ENCODE measurements at places on chromosomes 6 and 20.
A peak's percentile ranks its signal among the peaks of the same experiment; 100 is the strongest.

DNA sequence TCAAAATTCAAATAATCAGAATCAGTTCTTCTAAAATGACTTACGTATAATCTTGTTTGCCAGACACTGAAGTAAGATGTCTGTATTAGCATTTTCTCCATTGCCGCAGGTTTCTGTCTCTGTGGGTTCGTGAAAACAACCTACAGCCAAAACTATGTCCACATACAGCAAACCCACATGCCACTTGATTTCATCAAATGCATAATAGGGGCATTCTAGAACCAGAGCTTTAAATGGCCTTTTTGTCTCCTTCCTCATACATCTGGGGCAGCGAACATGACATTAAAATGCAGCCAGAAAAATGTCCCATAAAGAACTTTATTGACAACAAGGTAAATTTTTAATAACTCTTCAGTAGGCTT, 90.2 kb upstream of the QKI start:
- no peak for DNase-seq

DNA sequence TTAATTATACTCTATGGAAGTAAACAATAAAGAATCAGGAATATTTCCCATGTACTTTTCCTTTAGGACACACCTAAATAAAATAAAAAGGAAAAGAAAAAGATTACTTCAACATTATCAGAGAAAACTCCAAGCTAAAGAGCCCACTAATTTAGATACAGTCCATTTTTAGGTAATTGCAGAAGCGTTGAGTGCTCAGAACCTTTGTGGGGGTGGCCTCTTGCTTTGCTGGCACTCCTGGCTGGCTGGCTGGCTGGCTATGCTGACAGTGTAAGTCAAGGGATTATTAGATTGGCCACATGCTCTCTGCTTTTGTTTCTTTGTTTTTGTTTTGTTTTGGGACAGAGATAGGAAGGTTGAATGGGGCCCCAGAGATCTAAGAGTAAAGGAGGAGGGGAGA, at the start of gene GJE1:
GJE1 (plus strand) TSS at position 301 of the 400 bp plus-strand sequence. CDS start 234 bp downstream, outside the sequence.
- no peak for DNase-seq

GRCh38 chr20:33984182-33984719, 9.5 kb upstream of the RALY start:
- DNase-seq = no peak

DNA sequence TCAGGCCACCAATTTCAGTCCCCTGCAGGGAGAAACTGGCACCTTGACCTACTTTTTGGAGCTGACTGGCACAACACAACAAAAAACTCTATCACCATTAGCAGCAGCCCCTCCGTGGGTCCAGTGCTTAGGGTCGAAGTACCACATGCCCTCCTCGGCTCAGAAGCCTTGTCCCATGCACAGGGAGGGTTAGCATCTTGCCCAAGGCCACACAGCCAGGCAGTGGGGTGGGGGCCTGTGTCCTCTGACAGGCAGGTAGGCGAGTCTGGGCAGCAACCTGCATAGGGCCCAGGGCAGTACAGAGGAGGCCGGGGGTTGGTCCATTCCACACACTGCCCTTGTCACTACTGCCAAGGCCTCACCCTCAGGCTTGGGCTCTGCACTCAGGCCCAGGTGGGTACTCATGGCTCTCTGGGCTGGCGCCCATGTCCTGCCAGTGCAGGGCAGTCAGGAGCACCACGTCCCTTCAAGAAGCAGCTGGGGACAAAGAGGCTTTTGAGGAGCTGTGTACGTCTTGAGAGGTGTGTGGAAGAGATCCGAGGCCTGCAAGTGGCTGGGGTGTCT, 53.6 kb downstream of the PYGB start:
- DNase-seq = no peak

DNA sequence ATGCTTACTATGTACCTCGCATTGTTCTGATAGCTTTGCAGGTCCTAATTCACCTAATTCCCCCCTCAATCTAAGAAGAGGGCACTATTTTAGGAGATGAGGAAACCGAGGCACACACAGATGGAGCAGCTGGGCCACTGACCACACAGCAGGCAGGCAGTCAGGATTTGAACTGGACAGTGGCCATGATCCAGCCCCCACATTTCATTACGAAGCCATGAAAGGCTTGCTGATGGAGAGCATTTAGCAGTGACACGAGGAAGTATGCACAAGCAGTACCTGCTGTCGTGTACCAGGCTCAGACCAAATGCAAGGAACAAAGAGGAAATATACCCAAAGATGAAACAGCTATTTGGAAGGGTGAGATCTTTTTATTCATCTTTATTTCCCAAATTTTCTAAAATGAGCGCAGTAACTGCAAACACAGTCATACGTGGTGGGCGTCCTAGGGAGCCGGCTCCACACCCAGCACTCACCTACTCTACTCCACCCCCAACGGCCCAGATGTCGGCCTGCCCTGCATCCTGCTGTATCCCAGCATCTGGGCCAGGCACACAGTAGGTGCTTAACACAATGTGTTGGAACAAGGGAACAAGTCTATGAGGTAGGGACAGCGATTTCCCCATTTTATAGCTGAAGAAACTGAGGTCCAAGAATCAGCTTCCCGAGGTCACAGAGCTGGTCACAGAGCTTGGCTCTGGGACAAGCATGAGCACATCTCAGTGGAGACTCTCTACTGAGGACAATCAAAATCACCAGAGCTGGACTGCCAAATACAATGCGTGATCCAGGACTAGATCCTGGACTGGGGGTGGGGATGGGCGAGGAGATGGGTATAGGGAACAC, 15.0 kb downstream of the PREX1 start:
- no peak for DNase-seq

GRCh38 chr6:90846824-90847223, 260.0 kb upstream of the MAP3K7 start:
- DNase-seq = no peak

GRCh38 chr6:6006006-6006427, 708 bp downstream of the NRN1 start:
- no peak for DNase-seq

DNA sequence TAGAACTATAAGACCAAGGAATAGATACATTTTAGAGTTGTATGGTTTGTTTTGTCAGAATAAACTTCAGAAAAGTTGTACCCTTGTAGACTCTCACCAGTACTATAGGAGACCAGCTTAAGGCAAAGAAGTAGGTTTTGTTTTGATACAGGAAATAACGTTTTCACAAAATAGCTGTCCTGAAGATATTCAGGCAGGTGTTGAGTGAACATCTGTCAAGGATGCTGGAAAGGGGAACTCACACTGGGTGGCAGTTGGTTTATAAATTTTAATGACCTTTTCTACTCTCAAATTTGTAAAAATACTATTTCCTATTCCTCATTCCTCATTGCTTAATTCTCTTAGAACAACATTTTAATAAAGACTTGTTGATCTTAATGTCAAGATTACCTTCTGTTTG, 174.0 kb upstream of the MAN1A1 start:
- no peak for DNase-seq

DNA sequence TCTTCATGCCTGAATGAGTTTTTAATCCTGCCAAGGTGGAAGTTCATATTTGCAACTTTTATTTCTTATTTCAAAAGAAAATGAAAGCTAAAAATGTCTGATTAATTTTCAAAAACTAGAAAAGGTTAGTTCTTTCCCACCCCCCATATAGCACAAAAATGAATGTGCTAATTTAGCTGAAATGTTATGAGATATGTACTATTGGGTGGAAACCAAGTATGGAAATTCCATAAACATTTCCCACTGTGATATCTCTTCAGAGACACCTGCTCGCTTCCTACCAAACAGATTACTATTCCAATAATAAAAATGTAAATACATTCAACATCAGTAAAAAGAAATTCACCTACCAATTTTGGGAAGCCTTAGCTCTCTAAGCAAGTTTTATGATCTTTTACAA, 678.6 kb upstream of the ID4 start:
- no peak for DNase-seq

GRCh38 chr20:60558486-60558885, 600.3 kb downstream of the CDH26 start:
- DNase-seq = no peak

- peak; percentile 38 for DNase-seq
Observed at GRCh38 chr20:33832103-33832804, 21.1 kb downstream of the CHMP4B start.

GRCh38 chr6:152651986-152652385, 14.8 kb upstream of the SYNE1 start:
- peak; percentile 51 for DNase-seq

GRCh38 chr20:45861221-45862075, 4.0 kb downstream of the ZSWIM3 start:
- no peak for DNase-seq

GRCh38 chr6:134331256-134331655, 13.3 kb upstream of the SGK1 start:
- no peak for DNase-seq

DNA sequence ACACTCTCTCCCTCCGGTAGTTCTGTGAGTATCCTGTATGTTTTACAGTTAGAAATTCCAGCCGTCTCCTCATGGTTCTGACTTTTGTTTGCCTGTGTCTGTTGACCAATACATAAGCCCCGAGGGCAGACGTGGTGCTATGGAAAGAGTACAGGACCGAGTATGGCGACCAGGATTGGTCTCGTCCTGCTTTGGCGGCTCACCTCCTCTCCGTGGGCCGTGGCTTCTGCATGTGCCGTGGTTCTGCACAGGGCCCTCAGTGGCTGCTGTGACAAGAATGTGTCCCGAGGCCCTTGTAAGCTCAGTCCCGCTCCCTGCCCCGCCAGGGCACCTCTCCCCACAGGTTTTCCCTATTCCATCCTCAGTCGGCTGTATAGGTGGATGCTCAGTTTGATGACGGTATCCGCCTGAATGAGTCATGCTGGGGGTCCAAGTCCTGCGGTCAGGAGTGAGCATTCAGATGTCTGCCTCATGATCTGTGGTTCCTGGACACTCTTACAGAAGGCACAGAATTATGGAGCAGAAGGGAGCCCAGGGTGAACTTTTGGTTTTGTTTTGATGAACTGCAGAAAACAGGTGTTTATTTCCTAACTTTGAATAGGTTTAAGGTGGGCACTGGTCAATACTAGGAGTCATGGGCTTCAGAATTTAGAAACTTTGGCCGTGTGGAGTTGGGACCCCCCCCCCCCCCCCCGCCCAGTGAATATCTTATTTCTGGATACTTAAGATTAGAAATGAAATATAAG, 1.2 kb downstream of the ARFGAP1 start:
- peak; percentile 71 for DNase-seq

DNA sequence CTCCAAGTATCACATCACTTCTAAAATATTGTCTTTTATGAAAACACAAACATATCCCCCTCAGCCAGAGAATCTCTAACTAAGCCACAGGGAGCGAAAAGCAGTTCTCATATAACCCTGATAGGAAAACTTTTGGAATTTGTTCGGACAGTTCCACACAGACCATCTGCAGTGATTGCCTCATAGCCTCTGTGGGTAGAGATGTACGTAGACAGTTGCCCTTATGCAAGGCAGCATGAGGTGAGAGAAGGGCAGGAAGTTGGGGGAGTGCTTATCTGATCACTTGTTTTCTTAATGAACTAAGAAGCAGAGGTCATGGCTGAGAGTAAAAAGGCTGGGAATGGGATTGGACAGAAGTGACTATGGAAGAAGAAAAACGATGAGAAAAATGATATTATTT, 39.6 kb downstream of the SLC23A2 start:
- peak; percentile 43 for DNase-seq

GRCh38 chr6:46733341-46733801, 1.8 kb downstream of the PLA2G7 start:
- DNase-seq = no peak

GRCh38 chr6:87658516-87658915, 43.5 kb downstream of the AKIRIN2 start:
- no peak for DNase-seq

DNA sequence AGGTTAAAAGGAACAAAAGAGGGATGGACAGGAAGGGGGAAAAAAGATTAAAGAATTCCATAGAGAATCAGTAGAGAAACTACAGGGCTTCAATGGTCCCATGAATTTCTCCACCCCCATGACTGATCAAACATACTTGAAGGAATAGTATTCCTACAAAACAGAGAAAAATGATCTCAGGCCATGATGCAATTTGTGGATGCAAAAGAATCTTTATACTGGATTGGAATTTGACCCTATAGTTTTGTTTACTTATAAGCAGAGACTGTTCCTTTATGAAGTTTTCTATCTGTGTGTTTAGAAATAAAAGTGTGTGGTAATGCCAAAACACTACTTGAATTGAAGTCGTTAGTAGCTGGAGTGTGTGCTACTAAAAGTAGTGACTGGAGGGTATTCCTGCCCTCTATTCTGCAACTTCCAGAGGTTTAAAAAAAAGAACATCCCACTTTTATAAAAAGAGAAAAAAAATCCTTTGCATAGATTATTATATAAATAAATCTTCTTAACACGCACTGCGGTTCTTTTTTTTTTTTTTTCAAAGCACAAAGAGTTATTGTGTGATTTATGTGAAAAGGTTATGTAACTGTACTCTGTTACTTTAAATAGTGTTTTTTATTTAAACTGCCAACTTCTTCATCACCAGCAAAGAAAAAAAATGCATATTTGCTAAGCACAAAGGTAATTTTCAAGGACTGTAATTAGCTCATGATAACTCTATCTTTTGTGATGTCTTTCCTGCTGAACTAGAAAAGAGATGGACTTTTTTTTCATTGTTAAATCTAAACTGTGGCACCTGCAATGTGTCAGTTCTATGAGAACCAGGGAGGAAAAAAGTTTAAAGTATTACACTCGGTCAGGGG, 214.5 kb upstream of the CITED2 start:
- DNase-seq = peak; percentile 61

DNA sequence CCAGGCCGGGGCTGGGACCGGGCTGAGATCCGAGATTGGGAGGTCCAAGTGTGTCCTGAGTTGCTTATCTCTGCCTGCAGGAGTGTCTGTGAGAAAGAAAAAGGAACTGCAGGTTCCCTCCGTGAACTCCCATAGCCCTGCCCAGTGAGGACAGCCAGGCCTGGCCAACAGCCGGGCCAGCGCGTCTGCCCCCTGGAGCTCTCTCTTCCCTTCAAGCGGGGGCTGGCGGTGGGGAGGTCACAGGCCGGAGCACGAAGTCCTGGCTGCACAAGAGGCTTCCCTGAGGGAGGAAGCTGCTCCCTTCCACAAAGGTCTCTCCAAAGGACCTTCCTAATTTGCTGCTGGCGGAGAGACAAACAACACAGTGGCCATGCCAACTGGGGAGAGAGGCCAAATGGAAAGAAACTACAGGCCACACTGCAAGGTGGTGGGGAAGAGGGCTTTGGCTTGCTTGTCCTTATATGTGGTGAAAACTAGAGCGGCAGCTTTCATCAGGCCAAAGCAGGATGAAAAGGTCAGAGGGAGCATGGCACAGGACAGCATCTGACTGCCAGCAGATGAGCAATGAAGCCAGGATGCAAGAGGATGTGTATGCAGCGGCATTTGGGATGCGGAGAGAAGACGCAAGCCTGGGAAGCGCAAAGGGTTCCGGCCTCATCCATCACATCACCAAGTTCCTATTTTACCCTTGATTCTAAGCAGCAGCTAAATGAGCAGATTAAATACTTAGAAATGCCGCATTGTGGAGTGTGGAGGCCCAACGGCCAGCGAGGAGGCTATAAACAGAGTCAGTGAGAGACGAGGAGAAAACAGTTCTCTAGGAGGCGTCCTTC, 260.0 kb downstream of the ERMARD start:
- DNase-seq = no peak

GRCh38 chr6:30378290-30378937, 33.5 kb downstream of the RPP21 start:
- DNase-seq = peak; percentile 16

All from astrocyte of the spinal cord (primary cell).